Natural killer cell (primary cell): ENCODE measurements at places on chromosomes 12 and 14.

DNA sequence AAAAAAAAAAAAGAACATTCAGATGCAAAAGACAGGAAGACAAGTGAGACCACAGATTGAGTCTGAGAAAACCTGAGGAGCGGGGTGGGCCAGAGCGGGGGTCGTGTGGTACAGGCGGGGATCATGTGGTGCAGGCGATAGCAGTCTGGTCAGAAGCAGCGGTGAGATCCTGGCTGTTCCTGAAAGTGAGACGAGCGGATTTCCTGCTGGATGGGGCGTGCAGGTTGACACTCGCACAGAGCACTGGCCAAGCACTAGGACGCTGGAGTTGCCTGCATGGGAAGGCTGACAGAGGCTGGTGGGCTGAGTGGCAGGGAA is 35.7 kb downstream of the CDC42BPB start:
- no peak for DNase-seq

GRCh38 chr14:94176808-94177207 is 2.7 kb downstream of the PPP4R4 start:
- DNase-seq: no peak

- DNase-seq: no peak
Observed at GRCh38 chr12:46110928-46111699, 120.7 kb upstream of the SCAF11 start.

GRCh38 chr12:19654650-19655376 is 215.5 kb downstream of the AEBP2 start:
- DNase-seq: no peak

DNA sequence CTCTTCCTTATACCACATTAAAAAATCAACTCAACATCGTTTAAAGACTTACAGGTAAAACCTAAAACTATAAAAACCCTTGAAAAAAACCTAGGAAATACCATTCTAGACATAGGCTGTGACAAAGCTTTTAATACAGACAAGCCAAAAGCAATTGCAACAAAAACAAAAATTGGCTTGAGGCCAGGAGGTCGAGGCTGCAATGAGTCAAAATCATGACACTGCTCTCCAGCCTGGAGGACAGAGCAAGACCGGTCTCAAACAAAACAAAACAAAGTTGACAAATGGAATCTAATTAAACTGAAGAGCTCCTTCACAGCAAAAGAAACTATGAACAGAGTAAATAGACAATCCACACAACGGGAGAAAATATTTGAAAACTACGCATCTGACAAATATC is 1057.8 kb downstream of the FSCB start:
- DNase-seq: no peak

DNA sequence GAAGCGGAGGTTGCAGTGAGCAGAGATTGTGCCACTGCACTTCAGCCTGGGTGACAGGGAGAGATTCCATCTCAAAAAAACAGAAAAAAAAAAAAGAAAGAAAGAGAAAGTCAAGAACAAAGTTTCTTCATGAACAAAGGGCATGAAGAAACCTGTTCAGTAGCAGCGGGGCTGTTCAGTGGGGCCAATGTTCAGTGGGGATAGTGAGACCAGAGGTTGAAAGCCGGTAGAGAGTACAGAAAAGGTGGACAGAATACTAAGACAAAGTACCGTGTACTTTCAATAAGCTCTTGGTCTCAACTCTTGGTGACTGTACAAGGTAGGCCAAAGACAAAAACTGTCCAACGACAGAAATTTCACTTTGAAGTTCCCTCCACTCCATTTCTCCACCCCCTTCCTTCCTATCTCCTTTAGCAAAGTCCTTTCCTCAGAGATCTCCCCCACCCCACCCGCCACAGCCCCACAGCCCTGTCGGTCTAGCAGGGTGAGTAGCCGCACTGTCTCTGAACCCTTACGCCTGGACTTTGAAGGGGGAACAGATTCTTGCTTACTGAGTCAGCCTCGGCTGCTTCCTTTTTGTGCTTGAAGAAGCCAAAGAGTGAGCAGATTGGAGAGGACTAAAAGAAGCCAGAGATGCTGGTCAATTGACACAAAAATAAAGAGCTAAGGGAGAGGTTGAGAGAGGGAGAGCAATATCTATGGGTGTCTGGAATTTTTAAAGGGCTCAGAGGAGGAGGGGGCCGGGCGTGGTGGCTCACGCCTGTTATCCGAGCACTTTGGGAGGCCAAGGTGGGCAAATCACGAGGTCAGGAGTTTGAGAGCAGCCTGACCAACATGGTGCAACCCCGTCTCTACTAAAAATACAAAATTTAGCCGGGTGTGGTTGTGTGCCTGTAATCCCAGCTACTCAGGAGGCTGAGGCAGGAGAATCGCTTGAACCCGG is 44.2 kb upstream of the FOS start:
- DNase-seq: no peak

DNA sequence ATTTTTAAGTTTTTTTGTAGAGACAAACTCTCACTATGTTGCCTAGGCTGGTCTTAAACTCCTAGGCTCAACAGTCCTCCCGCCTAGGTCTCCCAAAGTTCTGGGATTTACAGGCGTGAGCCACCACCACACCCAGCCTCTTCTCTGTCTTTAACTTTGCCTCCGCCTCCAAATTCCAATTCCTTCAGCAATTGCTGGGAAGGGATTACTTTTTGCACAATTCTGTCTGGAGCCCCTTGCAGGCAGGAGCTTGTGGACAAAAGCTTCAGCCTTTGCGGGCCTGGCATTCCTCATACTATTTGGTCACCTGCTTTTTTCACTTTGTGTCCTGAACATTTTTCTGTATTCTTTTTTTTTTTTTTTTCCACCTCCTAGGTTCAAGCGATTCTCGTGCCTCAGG is 26.0 kb downstream of the SH2B3 start:
- DNase-seq: no peak

- no peak for DNase-seq
Observed at GRCh38 chr12:3821441-3821840, 51.8 kb downstream of the PARP11 start.

GRCh38 chr14:31414190-31414833 is 6.0 kb downstream of the HEATR5A start:
- DNase-seq: no peak

DNA sequence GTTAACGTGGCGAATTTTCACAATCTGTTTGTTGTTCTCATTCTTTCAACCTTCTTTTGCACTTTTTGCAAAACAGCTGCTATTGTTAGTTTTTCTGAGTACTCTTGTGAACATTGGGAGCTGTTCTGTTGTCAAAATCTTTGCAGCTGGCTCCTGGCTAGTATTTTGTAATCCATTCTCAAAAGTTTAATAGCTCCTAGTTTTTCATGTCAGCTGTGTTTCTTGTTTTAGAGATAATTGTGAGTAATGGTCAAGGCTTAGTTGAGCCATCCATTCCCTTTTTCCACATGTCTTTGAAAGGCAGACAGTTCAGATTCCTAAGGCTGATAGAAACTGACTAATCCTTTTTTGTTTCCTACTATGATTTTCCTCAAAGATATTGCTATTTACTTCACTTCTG is 39.1 kb upstream of the CRADD start:
- no peak for DNase-seq

DNA sequence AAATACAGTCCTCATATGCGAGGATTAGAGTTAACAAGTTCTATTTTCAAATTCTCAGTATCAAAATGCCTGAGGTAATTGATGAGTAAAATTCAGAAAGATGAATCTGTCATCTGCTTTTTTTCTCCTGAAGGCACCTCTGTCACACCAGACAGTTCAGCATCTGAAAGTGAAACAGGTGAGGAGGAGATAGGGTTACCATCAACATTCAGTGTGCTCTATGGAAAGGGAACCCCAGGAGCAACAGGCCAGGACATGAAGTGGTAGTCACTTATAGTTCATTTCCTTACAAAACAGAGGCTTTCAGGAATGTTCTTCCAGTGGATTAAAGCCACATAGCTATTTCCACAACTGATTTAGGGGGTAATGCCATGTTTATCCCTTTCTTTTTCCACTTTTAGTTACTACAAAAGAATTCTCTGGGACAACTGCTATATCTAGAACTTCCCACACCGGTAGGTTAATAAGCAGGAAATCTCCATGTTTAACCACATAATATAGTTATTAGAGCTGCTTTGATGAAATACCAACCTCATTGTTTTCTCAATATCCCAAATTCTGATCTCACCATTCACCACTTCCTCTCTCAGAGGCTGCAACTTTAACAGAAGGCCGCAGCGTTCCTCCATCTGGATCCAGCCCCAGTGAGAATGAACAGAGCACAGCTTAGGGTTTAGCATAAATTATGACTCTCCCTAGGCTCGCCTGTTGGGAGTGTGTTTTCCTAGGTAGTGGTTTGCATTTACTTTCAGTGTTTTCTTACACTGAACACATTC is 177.0 kb upstream of the CNTN1 start:
- no peak for DNase-seq

GRCh38 chr14:104794631-104794992 is 936 bp downstream of the AKT1 start:
- DNase-seq: no peak

DNA sequence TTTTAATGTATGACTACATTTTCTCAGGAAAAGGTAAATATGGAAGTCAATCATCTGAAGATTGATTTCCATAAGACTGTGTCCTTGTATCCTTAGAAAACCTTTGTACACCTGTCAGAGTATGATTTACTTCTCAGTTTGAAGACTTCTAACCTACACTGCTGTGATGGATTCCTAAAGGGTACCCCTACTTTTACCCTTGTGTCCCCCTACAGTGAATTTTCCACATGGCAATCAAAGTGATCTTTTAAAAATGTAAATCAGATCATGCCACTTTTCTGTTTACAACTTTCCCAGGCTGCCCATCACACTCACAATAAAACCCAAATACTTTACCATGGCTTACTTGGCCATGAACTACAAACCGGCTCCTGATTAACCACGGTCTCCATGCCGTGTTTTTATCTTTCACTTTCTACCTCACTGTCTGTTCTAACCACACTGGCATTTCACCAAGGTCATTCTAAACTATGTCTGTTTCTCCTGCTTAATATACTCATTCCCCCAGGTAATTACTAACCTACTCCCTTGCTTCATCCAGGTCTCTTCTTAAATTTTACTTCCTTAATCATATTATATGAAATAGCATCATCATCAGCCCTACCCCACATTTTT is 8.1 kb downstream of the DNAI7 start:
- DNase-seq: no peak

DNA sequence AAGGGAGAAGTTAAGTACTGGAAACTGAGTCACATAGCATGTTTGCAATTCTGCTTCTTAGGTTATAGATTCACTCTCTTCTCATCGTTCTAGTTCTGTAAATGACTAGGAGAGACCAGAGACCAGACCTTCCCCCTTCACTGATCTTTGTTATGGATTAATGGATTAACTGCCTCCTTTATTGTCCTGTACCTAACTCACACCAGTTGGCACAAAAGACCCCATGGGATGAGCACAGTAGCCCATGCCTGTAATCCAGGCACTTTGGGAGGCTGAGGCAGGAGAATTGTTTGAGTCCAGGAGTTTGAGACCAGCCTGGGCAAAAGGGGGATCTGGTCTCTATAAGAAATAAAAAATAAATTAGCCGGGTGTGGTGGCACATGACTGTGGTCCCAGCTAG is 20.8 kb downstream of the BCAT1 start:
- DNase-seq: no peak

DNA sequence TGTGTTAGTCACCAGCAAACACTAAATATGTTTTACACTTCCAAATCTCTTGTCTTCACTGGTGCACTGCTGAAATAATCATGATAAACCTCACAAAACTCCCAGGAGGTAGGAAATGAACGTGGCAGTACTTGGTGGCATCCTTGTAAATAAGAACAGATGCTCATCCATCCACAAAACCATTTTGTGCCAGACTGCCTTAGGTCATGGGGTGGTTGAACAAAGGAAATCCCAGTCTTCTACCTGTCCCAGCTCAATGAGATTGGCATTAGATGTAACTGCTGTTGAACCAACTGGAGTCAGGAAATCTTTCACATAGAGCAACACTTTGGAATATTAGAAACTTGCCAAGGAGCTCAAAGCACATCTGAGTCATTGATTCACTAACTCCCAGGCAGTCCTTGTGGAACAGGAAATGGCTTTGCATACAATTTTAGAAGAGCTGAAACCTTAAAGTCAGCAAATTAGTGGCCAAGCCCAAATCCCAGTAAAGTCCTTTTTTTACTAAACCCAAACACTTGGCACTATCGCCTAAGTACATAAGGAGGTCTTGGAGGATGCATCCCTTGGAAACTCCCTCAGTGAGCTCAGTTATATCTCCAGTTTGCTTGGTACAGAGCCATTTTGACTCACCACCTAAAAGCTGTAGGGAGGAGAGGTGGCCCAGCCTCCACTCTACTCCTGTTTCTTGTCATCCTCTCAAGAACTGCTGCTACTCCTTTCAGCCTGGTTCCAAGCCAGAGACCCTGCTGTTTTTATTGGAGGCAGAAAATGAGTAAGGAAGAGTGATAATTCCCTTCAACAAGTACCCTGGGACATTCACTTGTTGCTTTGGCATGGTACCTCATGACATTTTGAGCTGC is 208.0 kb downstream of the NOVA1 start:
- no peak for DNase-seq

GRCh38 chr12:6533653-6533922 is 729 bp upstream of the GAPDH start:
- DNase-seq: no peak

- no peak for DNase-seq
Observed at GRCh38 chr14:94889520-94890312, 119.8 kb upstream of the GSC start.

DNA sequence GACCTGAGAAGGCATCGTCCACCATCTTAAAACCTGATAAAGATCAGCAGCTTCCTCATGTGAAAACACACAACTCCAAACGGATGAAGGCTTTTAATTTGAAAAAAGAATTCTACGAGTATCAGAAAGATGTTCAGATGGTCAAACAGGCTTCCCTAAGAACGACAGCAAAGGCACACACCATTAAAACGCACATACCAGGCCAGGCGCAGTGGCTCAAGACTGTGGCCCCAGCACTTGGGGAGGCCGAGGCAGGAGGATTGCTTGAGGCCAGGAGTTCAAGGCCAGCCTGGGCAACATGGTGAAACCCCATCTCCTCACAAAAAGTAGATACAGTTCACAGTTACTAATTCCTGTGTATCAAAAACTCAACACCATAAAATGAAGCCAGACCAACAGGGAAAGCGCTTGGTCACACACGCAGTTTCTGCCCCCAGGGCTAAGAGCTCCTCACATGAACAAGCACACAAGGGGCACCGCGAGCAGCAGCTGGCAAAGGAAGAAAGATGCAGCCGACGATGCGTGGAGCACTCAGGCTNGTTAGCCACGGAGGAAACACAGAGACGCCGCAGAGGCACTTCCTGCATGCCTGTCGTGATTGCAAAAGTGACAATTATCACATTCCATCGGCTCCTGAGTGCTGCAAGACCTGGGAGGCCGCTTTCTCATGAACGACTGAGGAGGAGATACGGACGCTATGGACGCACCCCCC is 78.0 kb downstream of the NOC4L start:
- no peak for DNase-seq
